ENCODE measurements at places on chromosomes 3 and 15.

DNA sequence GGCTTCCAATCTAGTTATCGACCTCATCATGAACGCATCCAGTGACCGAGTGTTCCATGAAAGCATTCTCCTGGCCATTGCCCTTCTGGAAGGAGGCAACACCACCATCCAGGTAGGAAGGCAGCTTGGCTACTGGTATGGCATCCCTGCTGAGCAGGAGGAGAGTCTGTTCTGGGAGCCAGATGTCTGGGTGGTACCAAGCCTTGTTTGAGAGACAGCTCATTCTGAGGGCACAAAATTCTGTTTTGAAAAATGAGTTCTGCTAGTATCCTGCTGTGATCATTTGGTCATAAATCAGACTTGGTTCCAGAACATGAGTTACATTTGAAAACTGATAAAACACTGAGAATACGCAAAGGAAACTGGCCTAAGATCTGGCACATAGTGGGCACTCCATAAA is 242.1 kb downstream of the ITPR1 start:
- no peak for DNase-seq

GRCh38 chr15:44729408-44730127 is 6.8 kb upstream of the TRIM69 start:
- no peak for DNase-seq

- no peak for DNase-seq
These were observed 64.5 kb upstream of the KLF13 start for GRCh38 chr15:31262143-31262530.

DNA sequence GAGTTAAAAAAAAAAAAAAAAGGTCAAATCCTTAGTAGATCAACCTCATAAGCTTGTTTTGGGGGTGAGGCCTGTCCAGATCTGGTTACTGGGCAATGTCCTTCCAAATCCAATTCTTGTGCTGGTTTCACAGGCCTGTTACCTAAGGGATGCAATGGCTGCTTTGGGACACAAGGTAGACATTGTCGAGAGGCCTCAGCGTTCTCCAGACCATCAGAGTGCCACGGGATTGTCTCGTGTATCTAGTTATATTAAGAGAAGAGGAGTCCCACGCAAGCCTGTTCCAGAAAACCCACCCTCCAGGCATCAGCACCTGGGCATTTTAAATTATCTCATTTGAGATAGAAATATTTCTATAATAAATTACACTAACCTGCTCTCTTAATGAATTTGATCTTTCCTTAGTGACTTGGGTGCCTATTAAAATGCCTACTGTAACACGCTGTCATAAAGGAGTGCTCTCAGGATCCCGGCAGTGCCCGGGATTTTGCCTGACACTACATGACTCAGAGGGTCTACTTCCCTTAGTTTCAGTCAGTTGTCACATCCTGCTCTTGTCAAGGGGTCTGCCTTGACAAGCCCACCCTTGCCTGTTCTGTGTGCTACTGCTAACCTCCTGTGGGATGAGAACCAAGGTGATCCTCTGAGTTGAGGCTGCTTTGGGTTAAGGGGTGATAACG is 116.0 kb downstream of the LIPC start:
- no peak for DNase-seq

DNA sequence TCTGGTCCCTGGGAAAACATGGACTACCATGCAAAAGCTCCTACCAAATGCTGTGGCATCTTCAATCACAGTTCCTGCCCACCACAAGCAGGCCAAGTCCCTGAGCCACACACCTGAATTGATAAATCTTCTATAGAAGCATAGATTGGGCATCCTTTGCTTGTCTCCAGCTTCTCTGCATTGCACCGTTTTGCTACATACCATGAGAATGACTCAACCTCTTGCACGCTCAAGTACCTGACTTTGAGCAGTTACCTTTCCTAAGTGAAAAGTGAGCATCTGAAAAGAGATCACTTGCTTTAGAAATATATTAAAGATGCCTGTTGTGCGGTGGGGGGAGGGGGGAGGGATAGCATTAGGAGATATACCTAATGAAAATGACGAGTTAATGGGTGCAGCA is 31.3 kb downstream of the GATM start:
- no peak for DNase-seq

GRCh38 chr3:111047042-111047441 is 24.6 kb upstream of the NECTIN3 start:
- DNase-seq, result no peak

GRCh38 chr3:45164056-45164455 is 17.9 kb upstream of the CDCP1 start:
- DNase-seq, result no peak

DNA sequence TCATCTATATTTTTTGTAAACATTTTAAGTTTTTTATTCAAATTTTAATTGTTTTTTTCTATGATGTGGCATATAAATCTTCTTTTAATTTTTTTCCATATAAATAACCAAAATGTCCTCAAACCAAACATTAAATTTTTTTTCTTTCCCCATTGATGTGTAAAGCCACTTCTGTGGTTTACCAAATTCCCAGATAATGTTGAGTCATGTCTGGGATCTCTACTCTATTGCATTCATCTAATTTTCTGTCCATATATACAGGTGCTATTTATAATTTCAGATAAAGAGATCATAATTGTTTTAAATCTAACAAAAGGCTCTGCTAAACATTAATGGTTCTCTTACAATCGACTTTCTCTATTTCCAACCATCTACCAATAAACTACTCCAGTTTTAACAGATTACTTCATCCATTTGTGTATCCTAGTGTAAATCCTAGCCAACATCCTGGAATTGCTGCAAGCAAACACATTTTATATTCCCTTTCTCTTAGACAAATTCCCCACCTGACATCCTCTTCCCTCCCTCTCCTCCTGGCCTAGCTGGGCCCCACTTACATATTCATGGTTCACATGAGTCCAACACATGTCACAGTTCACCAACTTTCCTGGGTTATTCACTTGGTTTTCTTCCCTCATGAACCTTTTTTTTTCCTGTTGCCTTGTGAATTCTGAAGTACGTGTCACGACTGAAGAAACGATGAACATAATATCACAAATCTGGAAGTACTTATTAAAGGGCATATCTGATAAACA is 368.0 kb upstream of the AGTR1 start:
- DNase-seq, result no peak

GRCh38 chr3:72322264-72322976 is 525.8 kb downstream of the SHQ1 start:
- DNase-seq, result no peak

- DNase-seq, result no peak
These were observed 39.0 kb downstream of the RGMA start for GRCh38 chr15:93049914-93050578.

DNA sequence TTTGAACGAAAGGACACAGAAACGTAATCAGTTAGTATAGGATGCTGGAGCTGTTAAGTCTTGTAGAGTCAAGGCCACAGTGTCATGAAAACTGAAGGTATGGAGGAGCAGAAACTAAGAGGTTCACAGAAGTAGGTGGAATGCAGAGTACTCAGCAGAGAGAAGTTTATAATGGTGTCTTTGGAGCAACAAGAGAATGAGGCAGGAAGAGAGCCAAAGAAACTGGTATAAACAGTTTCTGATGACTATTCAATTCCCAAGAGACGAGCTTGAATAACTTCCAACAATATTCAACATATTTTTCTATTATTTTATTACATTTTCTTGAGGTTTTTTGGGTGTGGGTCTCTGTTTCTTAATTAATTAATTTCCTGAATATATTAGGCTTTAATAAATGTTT is 29.6 kb downstream of the GALK2 start:
- DNase-seq, result no peak

- no peak for DNase-seq
These were observed 25.8 kb downstream of the SERPINI1 start for GRCh38 chr3:167761302-167761701.

- no peak for DNase-seq
These were observed 5.4 kb downstream of the TKT start for GRCh38 chr3:53250453-53250852.

DNA sequence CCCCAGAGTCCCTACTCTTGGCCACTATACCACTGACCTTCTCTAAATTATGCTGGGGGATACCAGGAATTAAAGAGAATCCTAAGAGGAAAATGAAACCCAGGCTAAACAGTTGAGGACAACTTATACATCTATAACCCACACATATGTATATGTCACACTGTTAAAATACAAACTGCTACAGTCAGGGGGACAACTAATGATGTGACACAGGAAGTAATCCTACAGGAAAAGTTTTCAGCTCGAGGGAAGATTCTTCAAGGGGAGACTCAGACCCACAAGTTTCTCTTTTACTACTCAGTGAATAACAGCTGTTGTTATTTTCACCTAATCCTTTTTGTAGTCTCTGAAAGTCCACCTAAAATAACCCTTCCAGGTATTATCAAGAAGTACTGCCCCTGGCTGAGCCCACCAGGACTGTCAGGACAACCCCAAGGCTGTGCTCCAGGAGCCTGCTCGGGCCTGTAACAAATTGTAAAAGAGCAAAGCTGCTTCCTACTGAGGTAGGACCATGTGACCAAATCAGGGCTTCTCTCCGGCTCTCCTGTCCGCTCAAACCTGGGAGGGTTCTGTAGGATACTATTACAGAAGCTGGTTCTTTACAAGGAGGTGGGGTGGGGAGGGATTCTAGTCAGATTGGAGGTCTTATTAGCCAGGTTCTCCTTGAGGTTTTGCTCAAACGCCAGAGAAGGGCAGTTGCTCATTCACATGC is 91.6 kb downstream of the SRGAP3 start:
- no peak for DNase-seq

- no peak for DNase-seq
These were observed 37.7 kb upstream of the GNB5 start for GRCh38 chr15:52228921-52229320.

GRCh38 chr3:17745301-17745700 is 2.9 kb upstream of the TBC1D5 start:
- DNase-seq, result no peak

GRCh38 chr3:114899186-114899931 is 247.7 kb downstream of the ZBTB20 start:
- no peak for DNase-seq

DNA sequence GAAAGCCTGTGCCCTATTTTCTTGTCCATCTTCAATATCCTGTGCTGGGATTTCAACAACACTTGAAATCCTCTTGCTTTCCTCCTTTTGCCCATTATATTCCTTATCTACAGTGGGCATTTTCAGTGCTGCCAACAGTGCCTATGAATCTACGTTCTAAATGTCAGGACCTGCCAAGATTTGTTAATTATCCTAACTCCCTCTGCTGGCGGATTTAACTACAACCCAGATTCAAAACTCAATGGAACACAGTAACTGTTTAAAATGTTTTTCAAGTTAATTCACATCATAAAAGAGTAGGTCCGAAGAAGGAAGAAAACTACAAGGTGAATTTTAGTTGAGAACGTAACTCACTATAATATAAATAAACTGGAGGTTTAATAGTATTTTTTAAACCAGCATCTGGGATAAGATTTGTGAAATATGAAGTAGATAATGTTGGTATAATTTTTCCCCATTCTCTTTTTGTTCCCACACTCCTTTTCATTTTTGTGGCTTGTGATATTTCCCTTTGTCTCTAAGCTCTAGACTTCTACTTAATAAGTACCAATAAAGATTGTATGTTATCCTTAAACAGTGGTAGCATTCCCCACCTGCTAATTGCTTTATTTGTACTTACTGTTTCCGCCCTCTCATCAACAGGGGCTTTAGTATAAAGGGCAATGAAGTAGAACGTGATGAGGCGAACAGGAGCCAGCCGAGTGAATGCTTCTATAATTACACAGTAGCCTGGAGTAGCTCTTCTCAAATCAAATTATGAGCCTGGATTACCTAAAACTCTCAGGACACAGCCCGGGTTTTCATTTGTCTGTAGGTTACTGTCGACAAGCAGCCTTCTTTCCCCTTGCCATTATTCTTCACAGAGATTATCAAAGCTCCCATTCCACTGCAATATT is 302.5 kb upstream of the ATP11B start:
- DNase-seq, result no peak

GRCh38 chr3:12294885-12295580 is 6.2 kb downstream of the PPARG start:
- DNase-seq, result no peak

- DNase-seq, result no peak
These were observed 105.8 kb upstream of the UNC13C start for GRCh38 chr15:53872410-53872809.

- no peak for DNase-seq
These were observed 68.0 kb downstream of the NEO1 start for GRCh38 chr15:73120269-73120668.

DNA sequence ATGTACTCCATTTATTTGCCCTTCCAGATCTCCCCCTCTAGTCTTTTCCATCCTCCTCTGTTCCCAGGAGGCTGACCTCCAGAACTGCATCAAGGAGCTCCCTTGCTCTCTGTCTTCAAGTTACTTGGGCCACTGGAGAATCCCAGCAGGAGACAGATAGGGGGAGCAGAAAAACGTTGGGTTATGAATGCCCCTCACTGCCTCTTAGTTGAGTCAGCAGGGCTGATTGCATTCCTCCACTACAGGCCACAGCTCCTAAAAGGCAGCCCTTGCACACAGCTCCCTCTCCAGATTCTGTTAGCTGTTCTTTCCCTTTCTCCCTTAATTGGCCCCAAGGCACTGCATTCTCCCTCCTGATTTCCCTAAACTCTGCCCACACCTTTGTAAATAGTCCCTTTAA is 12.4 kb upstream of the CEP152 start:
- no peak for DNase-seq

GRCh38 chr15:99076109-99076508 is 28.8 kb upstream of the SYNM start:
- DNase-seq, result no peak

- DNase-seq, result no peak
These were observed 6.5 kb downstream of the ARHGEF3 start for GRCh38 chr3:56795097-56795828.

GRCh38 chr15:48477795-48478360 is 146.6 kb downstream of the DUT start:
- no peak for DNase-seq

DNA sequence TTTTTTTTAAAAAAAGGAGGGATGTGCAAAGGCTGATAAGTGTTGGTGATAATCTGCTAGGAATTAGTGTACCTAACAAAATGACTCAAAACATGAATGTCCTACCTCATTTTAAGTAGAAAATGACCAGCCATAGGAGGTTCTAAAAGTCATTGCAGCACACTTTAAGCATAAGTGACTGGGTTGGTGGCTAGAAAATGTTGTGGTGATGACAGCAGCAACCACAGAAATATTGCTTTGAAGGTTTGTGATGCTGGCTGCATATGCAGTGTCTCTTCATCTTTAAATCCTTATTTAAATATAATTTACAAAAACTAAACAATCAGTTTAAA is 55.2 kb downstream of the CMSS1 start:
- no peak for DNase-seq

GRCh38 chr3:124217542-124217941 is 225.6 kb upstream of the ROPN1 start:
- DNase-seq, result no peak

DNA sequence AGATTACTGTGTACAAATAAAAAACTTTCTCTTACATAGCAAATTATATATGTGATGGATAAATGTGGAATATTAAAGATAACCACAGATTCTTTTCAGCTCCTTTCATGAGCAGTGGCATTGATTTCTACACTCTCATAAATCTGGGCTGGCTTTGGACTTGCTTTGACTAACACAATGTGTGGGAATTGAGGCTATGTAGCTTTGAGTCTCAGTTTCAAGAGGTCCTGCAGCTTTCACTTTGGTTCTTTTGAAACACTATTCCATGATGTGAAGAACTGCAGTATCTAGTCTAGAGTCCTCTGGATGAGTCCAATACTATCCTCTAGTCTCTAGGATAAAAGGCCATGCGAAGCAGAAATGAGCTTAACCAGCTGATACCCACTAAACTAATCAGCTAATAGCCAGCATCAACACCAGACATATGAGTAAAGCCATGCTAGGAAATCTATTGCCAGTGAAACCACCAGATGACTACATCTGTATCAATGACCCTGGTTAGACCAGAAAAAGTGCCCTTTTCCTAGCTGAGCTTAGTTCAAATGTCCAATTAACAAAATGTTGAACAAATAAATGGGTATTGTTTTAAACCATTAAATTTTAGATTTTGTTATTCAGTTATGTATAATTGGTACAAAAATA is 274.9 kb upstream of the ZPLD1 start:
- no peak for DNase-seq

Data from stimulated activated CD8-positive, alpha-beta memory T cell treated with anti-CD3 and anti-CD28 coated beads, Interleukin-7, amount 100 ng/mL, for 24 hours (primary cell).